PC-9 (cell line): ENCODE measurements at places on chromosomes 16 and 17. TPM values are rescaled to one million over a fixed set of nuclear protein-coding genes. Genes with fewer than 3 reads are reported as not detected.

The GUCY2D gene
- 0.79 TPM in 1 of 2 replicates, not detected in the other for total RNA-seq

DNA sequence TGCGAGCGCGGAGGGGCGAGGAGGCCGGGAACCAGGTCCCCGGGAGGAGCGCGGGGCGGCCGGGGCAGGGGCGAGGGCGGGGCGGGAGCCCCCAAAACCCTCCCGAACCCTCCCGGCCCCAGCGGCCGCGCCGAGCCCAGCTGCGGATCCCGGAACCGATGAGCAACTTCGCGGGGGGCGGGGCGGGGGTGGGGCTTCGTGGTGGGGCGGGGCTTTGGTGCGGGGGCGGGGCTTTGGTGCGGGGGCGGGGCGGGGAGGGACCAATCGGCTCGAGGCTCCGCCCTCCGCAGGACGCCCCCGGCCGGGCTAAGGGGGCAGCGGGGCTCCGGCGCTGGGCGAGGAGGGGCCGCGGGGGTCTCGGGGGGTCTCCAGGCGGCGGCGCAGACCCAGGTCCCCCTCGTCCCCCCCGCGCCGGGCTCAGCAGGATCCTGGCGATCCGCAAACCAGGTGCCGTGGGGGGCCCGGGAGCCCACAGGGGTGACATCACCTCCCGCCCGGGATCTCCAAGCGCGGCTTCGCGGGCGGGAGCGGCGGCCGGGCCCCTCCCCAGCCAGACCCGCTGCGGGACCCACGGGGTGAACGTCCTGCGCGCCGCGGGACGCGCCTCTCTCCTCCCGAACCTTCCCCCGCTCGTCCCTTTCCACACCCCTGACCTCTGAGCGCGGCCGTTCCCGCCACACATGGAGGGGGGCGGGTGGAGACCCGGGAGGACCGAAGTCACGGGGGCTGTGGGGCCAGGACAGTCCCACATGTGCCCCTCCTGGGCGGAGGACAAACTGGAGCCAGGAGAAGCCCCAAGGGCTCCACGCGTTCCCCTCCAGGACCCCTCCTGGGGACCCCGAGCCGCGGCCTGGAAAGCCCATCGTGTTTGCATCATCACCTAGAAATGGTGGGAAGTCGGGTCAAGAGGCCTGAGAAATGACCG, at the start of gene ABR:
TSS of gene ABR (minus strand) at position 164 of the 925 bp plus-strand sequence. CDS start 254 bp downstream, outside the sequence.
- DNase-seq, result peak; percentile 29
- no peaks in the 10 kb centered on the region for H3K36me3 ChIP-seq
- peaks cover 21% of the 10 kb centered on the region for H3K27me3 ChIP-seq
- no peak within 1 kb of the TSS for H3K27ac ChIP-seq
- H3K4me1 ChIP-seq, result no peaks in the 10 kb centered on the region; the same call in 1 of the 2 replicates
- H3K4me3 ChIP-seq, result peak within 1 kb of the TSS; percentile 73

DNA sequence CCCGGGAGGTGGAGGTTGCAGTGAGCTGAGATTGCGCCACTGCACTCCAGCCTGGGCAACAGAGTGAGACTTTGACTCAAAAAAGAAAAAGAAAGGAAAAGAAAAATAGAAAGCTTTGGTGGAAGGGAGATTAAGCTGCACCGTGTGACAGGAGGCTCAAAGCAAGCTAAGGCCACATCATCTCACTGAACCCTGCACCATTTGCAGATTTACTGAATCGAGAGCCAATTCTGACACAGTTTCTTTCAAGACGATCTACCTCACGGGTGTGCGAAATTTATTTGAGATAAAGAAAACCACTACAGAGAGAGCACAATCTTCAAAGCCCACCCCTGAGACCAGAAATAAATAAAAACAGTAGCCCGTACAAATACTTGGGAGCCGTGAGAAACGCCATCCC, 49.6 kb downstream of the RTN4RL1 start:
- no peaks in the 10 kb centered on the region for H3K4me1 ChIP-seq
- no peaks in the 10 kb centered on the region for H3K36me3 ChIP-seq
- no peaks in the 10 kb centered on the region for H3K27me3 ChIP-seq
- H3K4me3 ChIP-seq, result no peak overlapping the region
- DNase-seq, result no peak
- no peak overlapping the region for H3K27ac ChIP-seq

DNA sequence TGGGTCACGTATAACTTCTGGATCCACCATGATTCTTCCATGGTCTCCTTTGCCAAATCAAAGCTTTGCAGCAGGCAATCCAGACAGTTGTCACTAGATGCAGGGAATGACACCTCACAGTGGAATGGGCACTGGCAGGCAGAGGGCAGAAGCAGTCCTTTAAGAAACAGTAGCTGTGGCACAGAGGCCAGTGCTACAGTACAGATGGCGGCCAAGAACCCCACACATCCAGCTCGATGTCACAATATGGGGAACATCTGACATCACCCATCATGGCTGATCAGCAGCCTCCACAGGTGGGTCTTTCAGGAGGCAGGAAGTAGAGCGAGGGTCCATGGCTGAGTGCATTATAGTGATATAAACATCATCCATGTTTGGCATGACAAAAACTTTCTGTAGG, 18.8 kb upstream of the ERN1 start:
- no peaks in the 10 kb centered on the region for H3K27me3 ChIP-seq
- H3K36me3 ChIP-seq, result peaks cover 16% of the 10 kb centered on the region
- peaks cover 31% of the 10 kb centered on the region for H3K4me1 ChIP-seq
- DNase-seq, result no peak

The HSD17B1 gene
- total RNA-seq, result 0.90 and 1.3 TPM in 2 replicates
